ENCODE measurements at places on chromosomes 5 and 9.

DNA sequence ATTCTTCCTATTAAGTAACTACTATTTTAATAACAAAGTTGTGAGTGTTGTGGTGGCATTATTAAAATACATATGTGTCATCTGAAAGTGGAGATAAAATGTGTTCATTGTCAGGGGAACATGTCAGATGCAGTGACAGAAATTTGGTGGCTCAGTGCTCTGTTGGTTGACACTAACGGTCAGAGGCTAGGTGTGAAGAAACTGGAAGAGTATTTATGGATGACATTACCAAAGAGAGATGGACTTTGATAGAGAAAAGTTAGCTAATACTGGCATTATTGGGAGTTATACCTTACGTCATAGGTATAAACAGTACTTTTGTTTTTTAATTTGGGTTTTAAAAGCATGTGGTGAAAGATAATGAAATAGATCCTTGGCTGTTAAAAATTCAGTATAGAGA, 33.7 kb downstream of the PAM start:
- DNase-seq = no peak

- no peak for DNase-seq
These were observed 130.7 kb upstream of the TBCA start for GRCh38 chr5:77906806-77907205.

GRCh38 chr5:129945028-129945427, 40.8 kb downstream of the CHSY3 start:
- no peak for DNase-seq

DNA sequence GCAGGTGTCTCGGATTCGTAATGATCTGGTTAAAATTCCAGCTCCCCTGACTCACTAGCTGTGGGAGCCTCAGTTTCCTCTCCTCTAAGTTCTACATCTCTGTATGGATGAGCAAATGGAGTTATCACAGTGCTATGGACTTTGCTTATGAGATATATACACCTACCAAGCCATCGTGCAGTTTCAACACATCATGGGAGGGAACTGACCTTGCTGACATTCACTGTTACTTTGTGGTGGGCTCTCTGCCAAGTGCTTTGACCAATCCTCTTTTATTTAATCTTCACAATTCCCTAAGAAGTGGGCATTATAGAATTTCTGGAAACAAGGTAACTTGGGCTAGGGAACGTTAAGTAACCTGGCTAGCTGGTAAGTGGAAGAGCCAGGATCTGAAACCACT, 70.2 kb downstream of the PTPN3 start:
- DNase-seq = no peak

DNA sequence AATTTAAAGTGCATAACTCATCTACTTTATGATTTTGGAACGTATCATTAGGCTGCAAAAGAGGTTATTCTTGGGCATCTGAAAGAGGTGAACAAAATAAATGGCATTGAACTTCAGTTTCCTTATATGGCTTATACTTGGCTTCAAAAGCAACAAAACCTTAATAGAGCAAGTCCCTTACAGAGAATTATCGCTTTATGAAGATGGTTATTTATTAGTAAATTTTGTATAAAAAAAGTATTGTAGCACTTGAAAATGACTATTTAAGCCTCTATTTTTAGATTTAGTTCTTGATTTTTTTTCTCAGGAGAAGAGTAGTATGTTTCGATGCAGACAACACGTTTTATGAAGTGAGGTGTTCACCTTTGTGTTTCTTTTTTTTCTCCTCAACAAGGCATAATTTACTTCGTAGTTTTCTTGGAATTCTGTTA, 2.0 kb downstream of the ERBIN start:
- no peak for DNase-seq

DNA sequence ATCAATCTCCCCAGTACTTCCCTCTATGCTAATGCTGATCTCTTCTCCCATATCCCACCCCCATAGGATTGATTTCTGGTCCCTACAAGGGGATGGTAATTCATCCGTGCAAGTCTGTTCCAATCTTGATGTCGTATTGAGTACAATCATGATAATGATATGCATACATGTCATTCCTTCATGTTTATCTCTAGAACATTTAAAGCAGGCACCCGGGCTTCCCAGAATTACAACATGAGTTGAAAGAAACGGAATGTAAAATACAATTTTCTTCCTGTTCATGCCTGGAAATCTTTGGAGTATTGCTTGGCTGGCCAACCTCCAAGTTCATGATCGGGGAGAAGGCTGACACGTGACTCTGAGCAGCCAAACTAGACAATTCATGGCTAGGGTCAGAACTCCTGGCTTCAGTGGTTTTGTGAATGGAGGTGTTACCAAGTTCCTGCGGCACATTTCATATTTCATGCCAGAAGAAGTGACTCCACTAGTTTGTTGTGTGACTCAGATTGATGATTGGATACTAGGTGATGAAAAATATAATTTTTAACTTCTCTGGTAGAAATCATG, 66.6 kb downstream of the C9orf152 start:
- DNase-seq = no peak

GRCh38 chr5:159907689-159908590, 8.3 kb upstream of the ADRA1B start:
- no peak for DNase-seq

DNA sequence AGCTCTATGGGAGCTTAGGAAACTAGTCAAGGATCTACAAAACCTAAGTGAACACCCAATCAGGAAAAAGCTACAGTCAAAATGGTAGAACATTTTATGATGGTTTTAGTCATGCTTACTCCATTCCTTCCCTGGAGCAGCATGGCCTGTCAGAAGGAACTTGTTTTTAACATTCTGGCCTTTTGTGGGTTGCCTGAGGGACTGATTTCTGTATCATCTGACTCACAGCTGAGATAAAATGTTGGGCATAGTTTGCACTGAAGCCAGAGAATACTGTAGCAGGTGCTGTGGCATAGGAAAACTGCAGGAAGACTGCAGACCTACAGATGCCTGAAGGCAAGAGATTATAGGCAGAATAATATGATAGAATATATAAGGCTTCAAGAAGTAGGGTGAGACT, 719.6 kb upstream of the GRAMD2B start:
- no peak for DNase-seq

GRCh38 chr9:99966716-99967115, 60.3 kb downstream of the STX17 start:
- DNase-seq = no peak

GRCh38 chr9:77719321-77719720, 71.2 kb upstream of the GNA14 start:
- no peak for DNase-seq

- DNase-seq = no peak
These were observed 52.8 kb downstream of the PRRT1B start for GRCh38 chr9:131598121-131598520.

DNA sequence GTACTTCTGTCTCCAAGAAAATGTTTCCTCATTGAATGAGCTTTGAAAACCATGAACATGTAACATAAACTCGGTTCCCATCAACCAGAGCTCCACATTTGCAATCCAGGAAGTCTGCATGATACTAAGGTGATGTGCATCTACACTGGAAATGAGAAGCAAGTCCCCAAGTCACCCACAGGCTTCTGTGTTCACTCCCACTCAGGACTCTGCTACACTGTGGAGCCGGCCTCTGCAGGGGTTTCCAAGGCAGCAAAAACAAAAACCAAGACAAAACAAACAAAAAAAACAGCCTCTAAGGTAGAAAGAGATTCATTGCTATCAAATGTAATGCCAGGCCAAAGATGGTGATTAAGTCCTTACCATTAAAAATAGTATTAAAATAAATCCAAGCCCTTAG, 593.7 kb downstream of the IRX1 start:
- no peak for DNase-seq

GRCh38 chr9:2787065-2787464, 56.8 kb downstream of the PUM3 start:
- DNase-seq = no peak

- DNase-seq = peak; percentile 41
These were observed 89.4 kb downstream of the ANXA2R start for GRCh38 chr5:42950456-42951292.

DNA sequence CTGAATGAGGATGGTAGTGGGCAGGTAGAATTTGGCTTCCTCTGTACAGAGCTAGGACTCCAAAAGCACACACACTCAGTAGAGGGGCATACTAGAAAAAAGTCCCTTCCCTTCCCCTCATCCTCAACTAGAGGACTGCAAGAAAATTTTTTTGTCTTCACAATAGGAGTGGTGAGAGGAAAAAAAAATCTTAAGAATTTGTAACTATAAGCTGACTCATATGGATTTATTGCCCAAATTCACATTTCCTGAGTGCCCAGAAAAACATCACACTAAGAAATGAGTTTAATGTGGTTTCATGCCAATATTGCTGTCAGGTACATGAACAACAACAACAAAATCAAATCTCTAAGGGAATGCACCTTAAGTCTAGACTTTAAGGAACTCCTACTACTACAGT, 43.7 kb downstream of the RANBP6 start:
- DNase-seq = no peak

- DNase-seq = no peak
These were observed 110.6 kb downstream of the GADD45G start for GRCh38 chr9:89715318-89715858.

DNA sequence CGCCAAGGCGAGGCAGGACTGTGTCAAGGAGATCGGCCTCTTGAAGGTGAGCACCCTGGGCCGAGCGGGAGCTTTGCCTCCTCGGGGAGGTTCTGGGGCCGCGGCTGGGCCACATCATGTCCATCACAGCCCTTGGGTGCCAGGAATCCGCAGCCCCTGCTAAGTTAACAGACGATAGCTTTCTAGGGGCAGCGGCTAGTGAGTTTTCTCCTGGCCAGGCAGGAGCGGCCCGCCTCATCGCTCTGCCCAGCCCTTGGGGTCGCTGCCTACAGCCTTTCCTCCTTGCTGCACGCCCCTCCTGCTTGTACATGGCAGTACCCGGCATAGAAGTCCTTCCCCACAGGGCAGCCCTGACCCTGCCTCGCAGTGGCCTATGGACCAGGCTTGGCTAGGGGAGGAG, 56.2 kb downstream of the NEK6 start:
- no peak for DNase-seq

DNA sequence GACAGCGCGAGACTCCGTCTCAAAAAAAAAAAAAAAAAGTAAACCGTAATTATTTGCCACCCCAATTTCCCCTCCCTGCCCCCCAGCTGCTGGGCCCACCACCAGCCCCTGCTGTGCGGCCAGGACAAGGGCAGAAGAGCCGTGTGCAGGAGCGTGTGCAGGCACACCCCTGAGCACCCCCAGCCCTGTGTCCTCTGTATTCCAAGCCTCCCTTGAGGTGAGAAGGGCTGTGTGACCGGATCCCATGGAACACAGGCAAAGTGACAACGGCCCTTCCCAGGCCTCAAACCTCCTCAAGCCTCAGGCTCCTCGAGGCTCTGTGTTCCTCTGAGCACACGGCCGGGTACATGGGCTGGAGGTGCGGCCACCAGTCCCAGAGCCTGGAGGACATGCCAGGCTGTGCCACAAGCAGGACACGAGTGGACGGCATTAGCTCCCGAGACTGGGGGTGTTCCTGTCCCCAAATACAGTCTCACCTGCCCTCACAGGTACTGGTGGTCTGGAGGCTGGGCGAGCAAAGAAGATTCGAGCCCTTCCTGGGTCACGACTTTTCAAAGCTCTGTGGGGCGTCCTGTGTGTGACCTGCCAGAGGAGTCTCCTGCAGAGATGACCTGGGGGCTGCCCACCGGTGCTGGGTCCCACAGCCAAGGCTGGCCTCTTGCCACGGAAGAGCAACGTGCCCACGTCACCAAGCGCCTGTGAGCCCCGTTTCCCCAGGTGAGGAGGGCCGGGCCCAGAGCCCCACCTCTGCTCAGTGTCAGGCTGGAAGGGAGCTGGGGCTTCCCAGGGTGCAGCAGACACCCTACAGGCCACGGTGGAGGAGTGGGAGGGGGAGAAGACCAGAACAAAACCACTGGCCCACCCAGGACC, 47.1 kb upstream of the SIMC1 start:
- no peak for DNase-seq

- no peak for DNase-seq
These were observed 126.2 kb downstream of the SAXO1 start for GRCh38 chr9:18906656-18907395.

GRCh38 chr5:154491941-154492340, 13.9 kb upstream of the HAND1 start:
- no peak for DNase-seq

- DNase-seq = no peak
These were observed 224.0 kb downstream of the WDR70 start for GRCh38 chr5:37603072-37603471.

DNA sequence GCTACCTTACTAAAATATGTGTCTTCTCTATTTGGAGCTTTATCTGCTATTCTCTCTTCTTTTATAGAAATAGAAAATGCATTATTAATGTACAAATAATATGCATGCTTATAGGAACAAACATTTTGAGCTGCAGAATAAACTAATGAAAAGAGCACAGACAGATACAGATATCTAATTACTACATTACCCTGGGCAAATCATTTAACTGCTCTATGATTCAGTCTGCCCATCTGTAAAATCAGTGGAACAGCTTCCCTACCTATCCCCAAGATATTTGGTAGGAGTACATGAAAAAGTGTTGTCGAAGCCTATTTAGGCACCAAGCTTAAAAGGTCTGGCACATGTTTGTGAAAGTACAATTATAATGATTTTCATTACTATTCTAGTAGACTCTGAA, 166.3 kb downstream of the EFNA5 start:
- no peak for DNase-seq

DNA sequence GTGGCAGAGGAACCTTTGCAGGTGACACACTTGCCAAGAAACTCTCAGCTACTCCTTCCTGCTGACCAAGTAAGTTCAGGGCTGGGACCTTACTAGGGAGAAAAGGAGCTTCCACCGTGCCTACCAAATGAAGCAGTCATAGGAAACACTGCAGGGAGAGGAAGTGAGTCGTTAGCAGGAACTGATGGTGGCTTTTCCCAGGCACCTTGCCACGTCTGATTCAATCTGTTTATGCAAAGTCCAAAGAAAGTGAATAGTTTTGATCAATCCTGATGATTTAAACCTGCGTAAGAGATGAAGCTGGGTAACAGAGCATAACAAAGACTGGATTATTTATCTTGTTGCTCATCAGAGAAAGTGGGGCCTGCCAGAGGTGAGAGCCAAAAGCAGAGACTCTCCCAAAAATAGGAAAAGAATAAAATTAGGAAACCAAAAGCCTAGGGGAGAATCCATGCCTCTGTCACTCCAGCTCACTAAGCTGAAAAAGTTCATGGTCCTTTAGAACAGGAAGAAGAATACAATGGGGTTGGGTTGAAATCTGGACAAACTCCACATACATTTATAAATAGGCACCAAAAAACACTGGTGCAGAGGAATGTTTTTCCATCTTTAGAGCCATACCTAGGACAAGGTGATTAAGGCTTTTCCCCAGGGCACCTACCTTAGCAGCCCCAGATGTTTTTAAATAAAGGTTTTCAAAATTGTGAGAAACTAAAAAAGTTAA, 9.3 kb upstream of the PFDN1 start:
- DNase-seq = no peak

DNA sequence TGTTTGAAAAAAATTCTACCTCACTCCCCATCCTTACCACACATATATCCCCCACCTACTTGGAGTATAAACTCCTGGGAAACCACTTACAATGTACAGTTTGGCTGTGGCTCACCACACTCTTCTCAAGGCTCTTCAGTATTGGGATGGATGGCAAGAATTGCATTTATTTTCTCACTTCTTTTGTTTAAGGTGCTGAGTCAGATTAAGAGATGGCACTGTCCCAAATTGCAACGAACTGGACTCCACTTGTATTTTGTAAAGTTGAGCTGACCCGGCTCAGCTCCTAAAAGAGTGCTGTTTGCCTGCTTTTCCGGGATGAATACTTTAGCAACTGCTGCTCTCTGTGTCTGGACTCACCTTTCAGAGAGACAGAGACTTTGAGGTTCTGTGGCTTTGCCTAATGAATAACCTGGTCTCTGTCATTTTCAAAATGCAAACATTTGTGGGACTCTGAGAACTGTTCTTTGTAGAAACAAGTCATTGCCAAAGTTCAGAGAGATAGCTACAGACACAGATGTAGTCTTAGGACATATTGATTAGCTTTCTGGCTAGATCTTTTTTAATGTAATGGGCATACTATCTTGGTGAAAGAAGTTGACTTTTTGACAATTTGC, 42.2 kb downstream of the PPP2R2B start:
- no peak for DNase-seq
